NCI-H1694 (cell line): ENCODE measurements at places on chromosomes 5 and 9.

DNA sequence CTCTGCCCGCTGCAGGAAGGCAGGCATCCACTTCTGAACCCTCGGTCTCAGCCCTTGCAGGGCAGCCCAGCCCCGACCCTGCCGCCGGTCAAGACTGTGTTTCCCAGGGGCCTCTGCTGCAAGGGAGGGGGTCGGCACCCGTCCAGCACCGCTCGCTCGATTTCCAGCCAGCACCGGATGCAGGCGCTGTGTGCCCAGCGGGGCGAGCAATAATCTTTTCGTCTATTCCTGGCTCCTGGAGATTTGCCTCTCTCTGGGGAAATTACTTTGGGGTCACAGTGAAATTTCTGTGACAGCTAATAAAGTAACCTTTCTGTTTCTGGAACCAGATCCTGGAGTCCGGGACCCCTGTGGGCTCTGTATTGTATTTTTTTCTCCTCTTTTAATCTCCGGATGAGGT is 155.3 kb downstream of the COL23A1 start:
- no peak for DNase-seq

DNA sequence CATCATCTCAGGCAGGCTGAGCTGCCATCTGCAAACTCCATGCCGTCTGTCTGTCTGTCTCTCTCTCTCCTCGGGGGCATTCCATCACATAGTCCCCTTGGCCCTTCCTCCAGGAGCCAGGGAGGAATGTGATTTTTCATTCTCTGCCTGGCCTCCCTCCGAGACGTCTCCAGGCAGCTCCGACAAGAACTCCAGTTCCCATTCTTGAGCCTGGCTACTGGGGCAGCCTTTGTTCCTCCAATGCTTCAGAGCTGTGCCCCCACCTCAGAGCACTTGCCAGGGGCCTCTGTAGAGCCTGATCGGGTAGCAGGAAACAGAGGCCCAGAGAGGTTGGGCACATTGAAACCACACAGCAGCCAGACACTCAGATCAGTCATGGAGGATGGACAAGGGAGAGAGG is 74.0 kb downstream of the COL27A1 start:
- no peak for DNase-seq

GRCh38 chr5:135921388-135921787 is 25.7 kb upstream of the IL9 start:
- no peak for DNase-seq

GRCh38 chr5:65971643-65972042 is 45.3 kb downstream of the ERBIN start:
- DNase-seq = no peak
